ENCODE measurements at places on chromosomes 7 and 10.
A peak's percentile ranks its signal among the peaks of the same experiment; 100 is the strongest.

DNA sequence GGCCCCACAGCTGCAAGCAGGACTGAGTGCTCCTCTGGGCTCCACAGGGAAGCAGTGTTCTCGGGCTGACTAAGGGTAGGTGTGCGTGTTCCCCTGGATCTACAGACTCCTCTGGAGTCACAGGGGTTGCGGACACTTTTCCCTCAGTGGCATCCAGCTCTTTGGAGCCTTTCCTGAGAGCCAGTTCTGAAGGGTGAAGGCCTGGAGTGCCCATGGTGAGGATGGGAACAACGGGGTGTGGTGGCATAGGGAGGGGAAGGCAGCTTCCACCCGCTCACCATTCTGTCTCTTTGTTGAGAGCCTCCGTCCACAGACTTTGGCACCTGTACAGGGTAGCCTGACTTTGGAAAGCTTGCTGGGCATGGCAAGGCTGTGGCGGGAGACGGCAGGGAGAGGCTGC lies 104.1 kb upstream of the PCBD1 start:
- DNase-seq: peak; percentile 27

GRCh38 chr7:108088729-108089128 lies 41.4 kb downstream of the LAMB4 start:
- no peak for DNase-seq

GRCh38 chr10:61701706-61702105 lies 39.0 kb downstream of the CABCOCO1 start:
- DNase-seq: no peak

- DNase-seq: no peak
Observed at GRCh38 chr10:44369854-44370253, 15.0 kb downstream of the CXCL12 start.

- DNase-seq: no peak
Observed at GRCh38 chr7:142714375-142714774, 34.9 kb upstream of the PRSS1 start.

DNA sequence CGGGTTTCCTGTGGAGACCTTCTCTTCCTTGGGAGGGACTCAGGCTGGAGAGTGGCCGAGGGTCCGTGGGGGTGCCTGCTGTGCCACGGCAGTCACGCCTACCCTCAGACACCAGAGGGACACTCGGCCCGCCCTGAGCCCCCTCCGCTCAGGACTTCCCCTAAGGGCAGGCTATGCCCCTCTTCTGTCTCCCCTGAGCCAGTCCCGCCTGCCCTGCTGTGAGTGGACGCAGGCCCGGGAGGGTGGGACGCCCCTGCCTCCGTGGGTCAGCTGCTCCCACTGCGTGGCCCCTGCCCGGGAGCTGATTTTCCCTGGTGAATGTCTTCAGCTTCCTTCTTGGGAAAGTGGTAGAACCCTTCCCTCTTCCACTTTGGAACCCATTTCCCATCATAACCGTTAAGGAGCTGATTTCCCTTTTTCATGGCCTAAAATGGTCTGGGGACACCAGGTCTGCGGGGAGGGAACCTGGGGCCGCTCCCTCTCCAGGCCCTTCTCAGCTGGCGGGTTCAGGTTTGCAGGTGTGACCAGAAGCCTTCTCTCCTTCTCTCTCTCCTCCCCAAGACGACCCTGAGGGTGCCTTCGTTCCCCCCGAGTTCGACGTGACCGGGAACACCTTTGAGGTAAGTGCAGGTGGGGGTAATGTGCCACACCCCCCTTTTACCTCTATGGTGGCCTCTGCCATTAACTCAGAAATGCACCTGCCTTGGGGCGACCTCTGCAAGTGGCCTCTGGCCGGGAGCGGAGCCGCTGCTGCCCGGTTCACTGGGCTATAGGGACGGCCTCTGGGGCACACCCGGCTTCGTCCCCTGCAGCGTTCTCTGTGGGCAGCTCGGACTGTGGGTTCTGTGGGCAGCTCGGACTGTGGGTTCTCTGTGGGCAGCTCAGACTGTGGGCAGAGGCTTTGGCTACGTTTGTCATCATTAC lies 7.9 kb downstream of the KNDC1 start:
- peak; percentile 30 for DNase-seq

DNA sequence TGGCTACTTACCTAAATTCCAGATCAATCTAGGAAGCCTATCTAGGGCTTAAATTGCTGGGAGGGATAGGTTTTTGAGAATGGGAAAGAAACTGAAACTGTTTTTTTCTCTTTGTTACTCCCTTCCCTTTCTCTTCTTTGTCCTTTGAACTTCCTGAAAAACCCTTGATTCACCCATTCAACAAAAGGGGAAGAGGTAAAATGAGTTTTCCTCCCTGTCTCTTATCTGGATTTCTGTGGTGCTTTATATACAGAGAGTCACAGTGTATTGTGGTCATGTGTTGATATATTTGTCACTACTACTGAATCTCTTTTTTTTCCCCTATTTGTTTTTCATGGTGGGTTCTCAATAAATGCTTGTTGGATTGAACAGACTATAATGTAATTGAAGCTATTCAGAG lies 19.8 kb upstream of the NUP205 start:
- DNase-seq: no peak

- no peak for DNase-seq
Observed at GRCh38 chr10:59748834-59749233, 4.4 kb downstream of the MRLN start.
